ENCODE measurements at places on chromosomes 2 and 18.

- DNase-seq: no peak
These were observed 701.1 kb upstream of the ZEB2 start for GRCh38 chr2:145221032-145221431.

- no peak for DNase-seq
These were observed 58.6 kb downstream of the SP110 start for GRCh38 chr2:230161184-230161583.

GRCh38 chr18:76488190-76488589 is 6.9 kb downstream of the ZNF516 start:
- peak; percentile 33 for DNase-seq

- DNase-seq: no peak
These were observed 60.9 kb upstream of the RTN4 start for GRCh38 chr2:55111230-55111569.

DNA sequence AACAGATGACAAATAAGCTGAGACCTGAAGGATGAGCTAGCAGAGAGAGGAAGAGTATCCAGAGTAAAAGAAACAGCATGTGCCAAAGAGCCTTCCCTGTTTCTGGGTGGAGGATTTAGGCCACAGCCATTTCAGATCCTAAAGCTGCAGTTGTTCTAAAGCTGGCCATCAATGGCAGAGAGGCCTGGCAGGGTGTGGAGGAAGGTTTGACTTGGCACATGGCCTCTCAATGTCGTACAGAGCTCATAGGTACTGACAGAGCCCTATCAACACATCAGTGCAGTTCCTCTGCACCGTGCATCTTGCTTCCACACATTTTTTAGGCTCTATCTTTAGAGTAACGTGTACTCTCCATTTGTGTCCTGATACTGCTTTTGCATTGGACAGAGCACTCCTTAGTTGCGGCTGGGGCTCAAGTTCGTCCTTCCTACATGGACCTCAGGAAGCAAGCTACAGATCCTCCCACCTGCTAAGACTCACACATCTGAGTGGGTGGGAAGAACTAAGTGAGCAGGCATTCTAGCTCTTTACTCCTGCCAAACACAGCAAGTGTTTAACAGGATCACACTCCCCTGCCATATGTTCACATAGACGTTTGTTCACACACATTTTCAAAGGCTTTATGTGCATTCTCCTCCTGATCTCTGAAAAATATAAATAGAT is 3.0 kb upstream of the CHMP3 start:
- no peak for DNase-seq

- no peak for DNase-seq
These were observed 71.3 kb upstream of the ACVR2A start for GRCh38 chr2:147773479-147773878.

- DNase-seq: peak; percentile 17
These were observed 387.9 kb downstream of the SETBP1 start for GRCh38 chr18:45068400-45069094.

Data from eye (tissue), 1 donor.